ENCODE measurements at places on chromosomes 5 and 9.

DNA sequence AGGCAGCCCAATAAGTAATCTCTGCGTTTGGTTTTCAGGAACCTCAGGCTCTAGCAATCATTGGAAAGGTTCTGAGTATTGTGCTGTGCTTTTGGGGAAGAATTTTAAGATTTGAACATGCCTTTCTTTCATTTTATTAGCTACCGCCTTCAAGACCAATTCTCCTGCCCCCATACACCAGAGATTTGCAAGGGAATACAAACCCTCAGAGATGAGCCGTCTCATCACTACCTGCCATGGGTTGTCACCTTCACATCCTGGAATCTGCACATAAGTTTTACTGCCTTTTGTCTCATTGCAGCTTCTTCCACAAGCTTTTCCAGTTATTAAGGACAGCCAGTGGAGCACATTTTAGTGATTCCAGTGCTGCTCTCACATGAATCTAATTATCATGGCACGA is 11.7 kb upstream of the TMED7 start:
- DNase-seq: no peak

DNA sequence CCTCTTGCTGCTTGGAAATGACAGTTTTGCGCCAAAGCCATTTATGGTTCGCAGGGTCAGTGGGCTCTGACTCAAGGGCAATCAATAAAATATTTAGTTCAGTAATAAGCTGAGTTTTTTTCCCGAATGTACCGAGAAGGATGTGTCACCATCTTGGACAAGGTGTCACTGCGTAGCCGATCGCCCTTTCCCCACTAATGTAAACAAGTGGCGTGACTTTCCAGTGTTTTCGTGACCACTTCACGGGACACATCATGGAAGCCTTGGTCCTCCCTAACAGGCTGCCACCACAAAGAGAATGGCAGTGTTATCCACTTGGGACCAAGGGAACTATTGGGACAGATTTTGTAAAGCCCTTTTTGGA is 16.4 kb downstream of the ISL1 start:
- no peak for DNase-seq

DNA sequence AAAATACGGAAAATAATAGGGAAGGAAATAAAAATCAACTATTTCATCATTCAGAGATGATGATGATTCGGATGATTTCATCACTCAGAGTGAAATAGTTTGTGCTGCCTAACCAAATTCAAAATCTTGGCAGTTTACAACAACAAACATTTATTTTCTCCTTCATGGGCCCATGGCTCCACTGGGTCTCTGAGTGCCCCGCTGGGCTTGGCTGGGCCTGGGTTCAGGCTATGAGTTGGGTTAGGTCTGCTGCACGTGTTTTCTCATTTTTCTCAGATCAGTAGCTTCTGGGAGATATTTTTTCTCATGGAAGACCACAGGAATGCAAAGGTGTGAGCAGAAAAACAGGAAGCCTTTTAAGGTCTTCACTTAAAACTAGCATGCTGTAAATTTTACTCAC is 24.0 kb upstream of the F2RL1 start:
- no peak for DNase-seq

DNA sequence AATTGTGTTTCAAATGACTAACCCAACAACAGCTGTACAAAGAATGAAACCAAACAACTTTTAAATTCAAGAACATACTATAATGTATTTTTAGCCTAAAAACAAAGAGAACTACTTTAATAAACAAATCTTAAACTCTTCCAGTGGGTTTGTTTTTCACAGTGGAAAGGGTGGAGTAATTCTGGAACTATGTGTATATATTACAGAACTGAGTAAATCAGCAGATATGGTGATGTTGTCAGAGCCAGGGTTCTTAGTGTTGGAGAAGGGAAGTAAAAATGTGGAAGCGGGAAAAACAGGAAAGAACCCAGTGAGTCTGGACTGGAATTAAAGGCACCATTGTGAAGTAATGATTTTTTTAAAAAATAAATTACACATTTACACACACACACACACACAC is 144.9 kb downstream of the CDK5RAP2 start:
- DNase-seq: no peak

- DNase-seq: no peak
Measured at GRCh38 chr5:157390551-157391297, 69.3 kb upstream of the NIPAL4 start.

DNA sequence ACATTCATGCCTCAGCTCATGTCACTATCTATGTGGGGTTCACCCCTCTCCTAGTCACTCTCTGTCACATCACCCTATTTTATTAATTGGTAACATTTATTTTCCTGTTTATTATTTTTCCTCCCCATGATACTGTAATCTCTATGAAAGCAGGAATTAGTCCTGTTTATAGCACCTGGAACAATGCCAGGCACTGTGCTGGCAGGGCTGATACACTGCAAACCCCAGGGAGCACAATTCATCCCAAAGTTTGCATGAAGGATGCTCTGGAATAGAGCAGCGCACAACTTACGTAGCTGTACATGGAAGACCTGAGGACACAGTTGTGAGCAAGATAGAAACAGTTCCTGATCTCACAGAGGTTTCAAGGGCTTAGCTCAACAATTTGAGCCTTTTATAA is 103.2 kb downstream of the NSG2 start:
- no peak for DNase-seq

GRCh38 chr9:109705515-109705914 is 74.5 kb upstream of the PALM2AKAP2 start:
- DNase-seq: no peak

- DNase-seq: no peak
Measured at GRCh38 chr5:135997673-135998335, 31.0 kb upstream of the TGFBI start.

DNA sequence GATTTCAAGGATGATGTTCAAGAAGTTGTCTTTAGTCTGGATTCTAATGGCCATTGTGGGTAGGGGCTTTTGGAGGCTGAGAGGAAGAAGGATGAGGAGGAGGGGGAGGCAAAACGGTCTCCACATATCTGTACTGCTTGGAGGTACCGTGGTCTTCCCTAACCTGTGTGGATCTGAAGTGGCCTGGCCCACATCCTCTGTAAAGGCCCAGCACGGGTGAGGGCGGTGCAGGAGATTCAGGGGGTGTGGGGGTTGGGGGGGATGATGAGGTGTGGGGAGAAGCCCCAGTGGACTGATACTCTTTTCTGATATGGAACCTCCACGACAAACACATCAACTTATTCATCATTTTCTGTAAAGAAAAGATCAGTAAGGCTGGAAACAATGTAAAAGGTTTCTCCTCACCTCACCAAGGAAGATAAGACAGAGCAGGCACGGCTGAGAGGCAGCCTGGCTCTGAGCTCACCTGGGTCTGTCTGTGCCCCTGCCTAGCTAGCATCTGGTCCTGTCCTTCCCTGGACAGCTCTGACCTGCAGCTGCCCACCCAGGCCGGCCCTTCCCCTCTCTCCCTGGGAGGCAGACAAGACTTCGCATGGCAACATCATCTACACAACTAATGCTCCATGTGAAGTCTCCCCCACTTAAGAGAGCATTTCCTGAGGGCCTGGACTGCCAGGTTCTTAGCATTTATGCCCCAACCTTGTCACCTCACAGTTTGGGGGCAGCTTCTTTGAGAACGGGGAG is 5.6 kb upstream of the IL3 start:
- peak; percentile 78 for DNase-seq

DNA sequence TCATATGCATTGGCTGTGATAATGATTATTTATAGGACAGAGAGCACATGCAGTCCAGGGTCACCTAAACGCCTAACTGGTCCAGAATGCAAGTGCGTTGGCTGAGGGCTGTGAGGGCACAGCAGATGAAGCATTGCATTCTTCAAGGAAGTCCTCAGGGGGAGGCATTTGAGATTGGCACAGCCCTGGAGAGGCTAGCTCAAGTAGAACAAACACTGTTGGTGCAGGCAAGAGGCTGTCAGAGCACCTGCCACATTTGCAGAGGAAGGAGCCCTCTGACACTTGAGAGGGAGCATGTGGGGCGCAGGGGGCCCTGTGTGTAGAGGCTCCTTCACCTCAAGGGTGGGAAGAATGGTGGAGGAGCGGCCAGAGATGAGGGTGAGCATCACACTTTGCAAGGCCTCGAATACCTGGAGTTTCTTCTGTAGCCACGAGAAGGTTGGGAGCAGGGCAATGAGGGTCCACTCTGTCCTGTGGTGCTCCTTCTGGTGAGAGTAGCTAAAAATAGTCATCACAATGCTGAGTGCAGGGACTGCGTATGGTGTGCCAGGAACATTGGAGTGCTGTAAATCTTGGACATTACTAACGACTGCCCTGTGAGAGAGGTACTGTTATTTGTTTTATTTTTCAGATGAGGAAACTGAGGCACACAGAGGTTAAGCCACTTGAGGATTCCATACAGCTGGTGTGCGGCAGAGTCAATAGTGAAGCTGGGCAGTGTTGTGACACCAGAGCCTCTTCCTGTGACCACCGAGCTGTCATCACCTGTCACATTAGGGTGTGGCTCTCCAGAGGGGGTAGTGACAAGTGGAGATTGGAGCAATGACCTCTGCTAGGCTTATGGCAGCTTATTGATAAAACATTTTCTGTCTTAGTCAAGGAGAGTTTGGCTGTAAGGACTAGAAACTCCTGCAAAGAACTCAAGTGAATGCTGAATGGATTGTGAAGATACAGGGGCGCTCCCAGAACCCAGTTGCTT is 100.2 kb downstream of the PIP5K1B start:
- no peak for DNase-seq

- no peak for DNase-seq
Measured at GRCh38 chr5:72015103-72015548, 92.1 kb upstream of the MAP1B start.

GRCh38 chr9:90460220-90460619 is 182.4 kb downstream of the DIRAS2 start:
- no peak for DNase-seq

GRCh38 chr5:129766798-129767197 is 18.9 kb downstream of the MINAR2 start:
- DNase-seq: no peak

GRCh38 chr9:133667759-133668450 is 31.7 kb downstream of the DBH start:
- no peak for DNase-seq

- no peak for DNase-seq
Measured at GRCh38 chr5:175821790-175822211, 49.6 kb upstream of the CPLX2 start.

- peak; percentile 94 for DNase-seq
Measured at GRCh38 chr5:177495243-177496060, 2.0 kb downstream of the PDLIM7 start.

- no peak for DNase-seq
Measured at GRCh38 chr9:5042661-5043178, 57.6 kb downstream of the JAK2 start.

DNA sequence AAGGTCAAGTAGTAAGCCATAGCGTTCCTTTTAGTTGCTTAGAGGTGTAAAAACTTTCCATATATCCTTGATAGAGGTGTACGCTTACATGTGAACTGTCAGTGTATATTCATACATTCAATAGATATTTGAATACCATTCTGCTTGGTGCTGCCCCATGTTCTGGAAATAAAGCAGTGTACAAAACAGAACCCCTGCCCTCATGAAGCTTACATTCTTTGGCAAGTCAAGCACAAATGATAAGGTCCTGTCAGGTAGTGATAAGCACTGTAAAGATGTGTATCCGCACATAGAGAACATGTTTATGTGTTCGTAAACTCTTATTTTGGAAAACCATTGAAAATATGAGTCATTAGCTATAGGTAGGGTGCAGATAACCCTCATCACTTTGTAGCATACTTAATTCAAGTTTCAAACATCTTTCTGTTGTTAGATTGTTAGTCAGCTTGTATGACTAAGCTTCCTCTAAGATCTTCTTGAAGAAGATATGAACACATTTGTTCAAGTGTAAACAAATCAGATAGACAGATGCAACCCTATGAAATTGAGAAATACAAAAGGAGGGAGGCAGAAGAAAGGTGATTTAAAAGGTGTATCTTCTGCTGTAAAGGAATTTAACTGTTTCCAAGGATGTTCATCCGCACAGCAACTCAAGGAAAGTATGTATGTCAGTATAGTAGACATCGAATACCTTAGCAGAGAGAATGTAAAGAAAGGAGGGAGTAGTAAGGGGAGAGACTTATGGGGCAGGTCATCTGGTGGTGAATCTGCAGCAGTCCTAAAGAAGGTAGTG is 1.6 kb downstream of the GTF3C4 start:
- DNase-seq: no peak

DNA sequence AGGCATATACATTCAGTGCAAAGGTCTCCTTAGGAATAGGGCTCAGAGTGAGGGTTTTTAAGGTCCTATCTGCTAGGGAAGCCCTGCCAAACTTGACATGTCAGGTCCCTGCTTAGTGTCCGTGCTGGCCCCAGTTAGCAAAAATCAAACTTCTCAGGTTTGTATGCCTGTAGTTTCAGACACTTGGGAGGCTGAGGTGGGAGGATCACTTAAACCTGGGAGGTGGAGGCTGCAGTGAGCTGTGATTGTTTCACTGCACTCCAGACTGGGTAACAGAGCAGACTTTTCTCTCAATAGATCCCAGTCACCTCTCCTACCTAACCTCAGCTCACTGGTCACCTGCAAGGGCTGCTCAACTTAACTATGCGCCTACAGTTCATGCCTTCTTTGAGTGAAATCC is 18.7 kb upstream of the TMEM245 start:
- no peak for DNase-seq

- no peak for DNase-seq
Measured at GRCh38 chr5:446066-446882, 3.3 kb downstream of the EXOC3 start.

DNA sequence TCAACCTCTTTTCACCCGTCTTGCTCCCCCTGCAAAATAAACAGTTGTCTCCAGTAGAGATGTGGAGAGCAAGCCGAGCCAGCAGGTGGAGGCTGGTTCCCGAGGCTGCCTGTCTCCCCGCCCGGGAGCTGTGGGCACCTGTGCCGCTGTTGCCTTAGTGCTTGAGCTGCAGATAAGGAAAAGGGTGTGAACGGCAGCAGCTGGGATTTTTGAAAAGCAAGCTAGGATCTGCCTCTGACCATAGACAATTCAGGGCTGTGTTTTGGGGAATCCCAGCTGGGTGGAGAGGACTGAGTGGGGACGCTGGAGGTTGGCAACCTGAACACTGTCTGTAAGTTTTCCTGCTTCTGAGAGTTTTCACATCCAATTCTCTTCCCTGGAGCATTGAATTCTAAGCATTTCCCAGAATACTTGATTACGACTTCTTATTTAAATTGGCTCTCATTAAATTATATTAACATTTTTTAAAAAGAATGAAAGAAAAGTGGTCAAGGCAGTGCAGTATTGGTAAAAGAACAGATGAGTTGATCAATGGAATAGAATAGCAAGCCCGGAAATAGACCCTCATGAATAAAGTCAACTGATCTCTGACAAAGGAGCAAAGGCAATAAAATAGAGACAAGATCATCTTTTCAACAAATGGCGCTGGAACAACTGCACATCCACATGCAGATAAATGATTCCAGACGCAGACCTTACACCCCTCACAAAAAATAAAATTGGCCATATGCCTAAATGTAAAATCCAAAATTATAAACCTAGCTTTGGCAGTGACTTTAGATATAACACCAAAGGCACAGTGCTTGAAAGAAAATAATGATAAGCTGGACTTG is 9.7 kb downstream of the WNK2 start:
- no peak for DNase-seq

DNA sequence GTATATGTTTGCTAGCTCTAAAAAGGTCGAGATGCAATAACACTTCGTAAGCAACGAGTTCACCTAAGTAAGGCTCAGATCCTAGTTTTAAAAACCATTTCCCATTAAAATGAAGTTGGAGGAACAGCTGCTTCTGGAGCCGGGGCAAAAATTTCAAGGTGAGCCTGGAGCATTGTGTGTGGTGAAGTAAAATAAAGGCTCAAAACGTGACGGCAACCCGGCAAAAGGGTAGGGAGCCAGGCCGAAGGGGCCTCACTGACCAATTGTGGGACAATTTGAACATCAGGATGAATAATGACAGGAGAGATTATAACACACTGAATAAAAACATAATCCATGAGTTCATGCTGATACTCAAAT is 20.1 kb downstream of the BTNL9 start:
- DNase-seq: no peak
